ENCODE measurements at places on chromosomes 5 and 9.
A peak's percentile ranks its signal among the peaks of the same experiment; 100 is the strongest.

DNA sequence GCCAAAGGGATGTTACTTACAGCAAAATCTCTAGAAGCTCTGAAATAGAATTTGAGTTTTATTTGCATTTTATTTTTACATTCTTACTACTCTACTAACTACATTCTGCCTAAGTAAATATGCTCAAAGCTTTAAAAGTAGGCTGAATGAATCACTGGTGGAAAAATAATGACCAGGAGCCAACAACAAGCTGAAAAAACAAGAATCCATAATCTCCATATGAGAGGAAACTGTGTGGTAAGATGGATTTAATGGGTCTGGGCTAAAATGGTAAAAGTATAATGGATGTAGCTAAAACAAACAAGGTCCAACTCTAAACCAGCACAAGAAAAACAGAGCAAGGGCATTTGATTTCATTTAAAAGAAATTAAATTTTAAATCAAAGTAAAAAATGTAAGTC, 525.8 kb upstream of the FTMT start:
- DNase-seq: no peak

- DNase-seq: no peak
Observed at GRCh38 chr9:20815923-20816703, 132.1 kb downstream of the FOCAD start.

DNA sequence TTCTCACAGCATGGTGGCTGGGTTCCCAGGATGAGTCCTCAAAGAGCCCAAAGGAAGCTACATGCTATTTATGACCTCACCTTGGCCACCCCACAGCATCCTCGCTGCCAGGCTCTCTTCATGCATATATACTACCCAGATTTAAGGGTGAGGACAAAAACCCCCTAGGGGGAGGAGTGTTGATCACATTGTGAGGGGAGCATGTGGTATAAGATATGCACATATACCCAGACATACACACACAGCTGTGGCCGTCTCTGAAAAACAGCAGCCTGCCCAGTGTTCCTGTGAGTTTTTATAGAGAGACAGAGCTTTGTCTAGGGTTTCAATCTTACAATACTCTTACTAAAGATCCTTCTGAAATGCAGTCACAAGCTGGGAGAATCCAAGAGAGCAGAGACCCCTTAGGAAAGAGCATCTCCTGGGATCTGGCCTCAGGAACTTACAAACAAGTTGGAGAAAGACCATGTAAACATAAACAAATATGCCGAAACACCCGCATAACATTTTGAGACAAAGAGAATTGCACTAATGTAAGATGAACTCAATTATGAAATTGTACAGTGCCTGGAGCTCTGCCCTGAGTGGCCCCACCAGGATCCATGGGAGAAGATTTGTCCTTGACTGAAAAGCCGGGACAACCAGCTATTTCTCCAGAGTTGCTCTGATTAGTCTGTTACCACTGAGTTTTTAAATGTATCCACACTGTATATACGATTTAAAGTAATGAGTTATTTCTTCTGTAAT, 146.4 kb downstream of the GADD45G start:
- DNase-seq: no peak

- no peak for DNase-seq
Observed at GRCh38 chr5:95870105-95870672, 47.7 kb upstream of the GLRX start.

DNA sequence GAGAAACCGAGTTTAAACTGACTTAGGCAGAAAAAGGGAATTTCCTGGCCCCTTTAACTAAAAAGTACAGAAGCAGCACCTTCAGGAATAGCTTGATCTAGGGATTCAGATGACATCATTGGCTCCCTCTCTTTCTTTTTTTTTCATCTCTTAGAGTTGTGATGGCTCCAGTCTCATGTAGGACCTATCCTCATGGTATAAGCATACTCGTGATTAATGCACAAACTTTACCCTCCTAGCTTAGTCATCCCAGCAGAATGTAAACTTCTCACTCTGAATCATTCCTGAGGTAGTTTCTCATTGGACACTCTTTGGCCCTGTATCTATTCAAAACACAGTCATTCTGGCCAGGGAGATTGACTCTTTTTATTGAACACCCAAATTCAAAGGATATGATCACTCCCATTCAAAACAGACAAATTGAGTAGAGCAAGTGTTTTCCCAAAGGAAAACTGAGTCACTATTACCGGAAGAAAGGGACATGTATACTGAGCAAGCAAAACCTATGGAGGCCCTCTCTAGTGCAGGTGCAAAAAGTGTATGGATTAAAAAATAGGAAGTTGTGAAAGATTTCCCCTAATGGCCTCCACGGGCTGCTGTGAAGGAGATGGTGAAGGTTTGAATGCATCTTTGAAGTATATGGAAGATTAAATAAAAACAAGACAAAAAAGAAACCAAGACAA, 27.6 kb upstream of the SMIM23 start:
- peak; percentile 85 for DNase-seq

GRCh38 chr9:128405077-128405779, 15.4 kb upstream of the CERCAM start:
- DNase-seq: no peak

- no peak for DNase-seq
Observed at GRCh38 chr9:29176786-29177185, 1603.5 kb upstream of the C9orf72 start.

DNA sequence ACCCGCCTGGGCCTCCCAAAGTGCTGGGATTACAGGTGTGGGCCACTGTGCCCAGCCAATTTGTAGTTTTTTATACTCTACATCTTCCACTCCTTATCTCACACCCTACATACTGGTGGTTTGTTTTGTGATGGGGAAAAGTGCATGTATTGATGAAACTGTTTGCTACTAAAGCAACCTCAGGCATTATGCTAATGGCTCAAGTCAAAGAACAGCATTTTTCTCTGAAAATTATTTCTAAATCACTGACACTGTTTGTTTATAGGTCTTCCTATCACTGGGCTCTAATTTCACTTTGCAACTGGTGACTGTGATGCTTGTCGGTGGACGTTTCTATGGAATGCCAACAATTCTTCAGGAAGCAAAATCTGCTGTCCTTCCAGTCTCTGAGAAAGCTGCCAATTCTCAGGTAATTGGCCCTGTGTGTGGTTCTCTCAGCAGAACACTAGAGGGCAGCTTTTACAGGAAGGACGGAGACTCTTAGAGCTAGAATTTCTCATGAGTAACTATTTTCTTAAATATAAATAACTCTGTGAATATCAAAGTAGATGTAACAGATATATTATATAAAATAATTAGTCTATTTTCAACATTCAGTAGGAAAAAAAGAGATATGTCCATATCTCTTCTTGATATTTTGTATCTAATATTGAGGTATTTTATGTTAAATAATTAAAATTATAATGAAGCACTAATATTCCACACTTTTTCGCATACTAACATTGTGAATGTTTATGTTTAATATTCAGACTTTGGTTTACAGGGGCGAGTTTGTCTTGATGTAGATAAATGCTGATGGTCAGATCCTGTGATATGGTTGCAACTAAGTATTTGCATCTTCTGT, 244.1 kb downstream of the ADGRV1 start:
- no peak for DNase-seq

- DNase-seq: no peak
Observed at GRCh38 chr9:121766081-121766683, 114.7 kb downstream of the DAB2IP start.

DNA sequence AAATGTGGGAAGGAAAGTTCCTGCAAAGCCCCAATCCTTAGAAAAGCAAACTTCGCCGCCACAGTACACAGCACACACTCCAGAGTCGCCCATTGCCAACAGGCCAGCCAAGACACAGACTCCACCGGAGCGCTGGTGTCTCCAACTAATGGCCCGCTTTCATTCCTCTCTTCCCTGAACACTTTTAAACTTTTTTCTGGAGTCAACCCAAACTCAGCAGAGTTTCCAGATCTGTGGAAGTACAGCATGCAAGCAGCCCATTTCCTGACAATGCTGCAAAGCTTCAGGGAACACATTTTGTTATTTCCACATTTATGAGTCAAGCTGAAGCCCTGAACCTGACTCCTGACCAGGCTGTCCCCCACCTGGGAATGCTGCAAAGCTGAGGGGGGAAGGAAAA, 351.9 kb downstream of the NFIB start:
- no peak for DNase-seq

DNA sequence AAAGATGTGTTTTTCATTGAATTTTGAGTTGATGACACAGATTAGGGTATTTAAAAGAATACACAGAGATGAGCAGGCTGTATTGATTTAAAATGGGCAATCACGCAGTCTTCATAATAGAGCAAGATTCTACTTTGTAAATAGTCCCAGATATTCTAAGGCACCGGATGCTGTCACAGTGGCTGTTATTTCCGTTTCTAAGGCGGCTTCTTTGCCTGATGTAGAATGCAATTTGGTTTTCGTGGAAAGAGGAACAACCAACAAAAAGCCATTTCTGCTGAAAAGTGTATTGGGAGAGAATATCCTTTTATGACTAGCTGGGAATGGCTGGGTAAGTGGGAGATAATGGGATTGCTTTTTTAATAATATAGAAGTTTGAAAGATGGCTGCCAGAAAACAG, 17.5 kb downstream of the PRKACG start:
- no peak for DNase-seq

DNA sequence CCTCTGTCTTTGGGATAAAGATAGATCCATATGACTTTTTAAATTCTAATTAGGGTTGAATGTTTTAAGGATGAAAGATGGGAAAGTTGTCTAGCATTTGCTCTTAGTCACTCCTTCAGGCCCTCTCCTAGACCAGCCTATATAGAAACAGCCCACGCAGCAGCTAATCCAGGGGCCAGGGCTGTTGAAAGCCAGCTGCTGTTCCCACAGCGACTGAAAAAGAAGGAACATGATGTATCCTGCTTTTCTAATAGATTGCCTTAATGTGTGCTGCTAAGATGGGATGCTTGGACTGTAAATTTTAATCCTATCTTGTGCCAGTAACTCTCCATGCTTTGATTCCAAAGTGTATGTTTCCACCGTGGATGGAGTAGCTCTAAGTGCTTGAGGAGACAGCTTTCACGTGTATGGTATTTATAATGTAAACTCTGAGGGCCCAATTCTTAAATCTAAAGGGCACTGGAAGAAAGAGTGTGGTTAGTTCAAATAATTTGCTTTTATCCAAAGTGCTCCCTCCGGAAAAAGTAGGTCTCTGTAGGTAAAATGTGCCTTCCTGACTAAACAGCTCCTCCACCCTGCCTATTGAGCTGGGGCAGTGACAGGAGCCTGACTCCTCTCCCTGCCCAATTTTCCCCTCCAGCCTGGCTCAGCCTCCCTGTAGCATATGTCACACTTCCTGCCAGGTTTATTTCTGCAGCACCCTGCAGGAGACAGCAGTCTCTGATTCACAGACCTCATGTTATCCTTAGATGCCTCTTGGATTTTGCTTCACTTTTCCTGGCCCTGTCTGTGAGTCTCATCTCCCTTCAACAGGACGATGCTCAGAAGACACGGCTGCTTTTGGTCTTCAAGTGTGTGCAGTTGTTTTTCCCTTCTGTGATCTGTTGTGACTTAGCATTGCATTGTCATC, 33.2 kb downstream of the SLC36A1 start:
- no peak for DNase-seq

GRCh38 chr5:598564-598890, 13.6 kb upstream of the CEP72 start:
- no peak for DNase-seq

DNA sequence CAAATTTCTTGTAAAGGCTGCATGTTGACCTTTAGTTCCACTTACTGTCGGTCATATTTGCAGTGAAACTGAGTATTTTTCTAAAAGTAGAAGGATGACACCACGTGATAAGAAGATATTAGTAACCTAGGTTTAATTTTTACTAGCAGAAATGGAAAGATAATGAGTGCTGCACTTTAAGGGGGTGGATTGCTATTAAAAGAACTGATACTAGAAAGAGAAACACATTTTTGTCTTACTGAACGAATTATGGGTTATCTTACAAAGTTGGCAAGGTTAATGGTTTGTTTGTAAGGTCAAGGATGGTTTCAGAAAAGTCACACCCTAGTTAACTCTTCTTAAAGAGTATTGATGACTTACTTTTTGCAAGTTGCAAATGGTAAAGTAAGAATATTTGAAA, 2.4 kb downstream of the MACIR start:
- DNase-seq: no peak

DNA sequence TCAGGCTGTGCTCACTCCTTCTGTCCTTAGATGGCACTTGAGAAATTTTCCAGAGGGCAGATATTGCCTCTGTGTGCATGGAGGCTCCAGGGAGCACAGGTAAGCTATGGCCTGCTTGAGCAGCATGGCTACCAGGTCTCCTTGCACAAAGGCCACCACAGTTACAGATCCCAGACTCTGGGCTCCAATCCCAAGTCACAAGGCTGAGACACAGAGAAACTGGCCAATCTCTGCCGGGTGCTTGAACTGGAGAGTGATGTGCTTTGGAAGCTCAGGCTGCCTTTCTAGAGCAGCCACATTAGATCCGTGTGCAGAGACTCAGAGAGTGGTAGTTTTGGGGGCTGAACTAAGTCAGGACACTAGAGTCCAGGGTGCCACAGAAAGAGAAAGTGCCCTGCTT, 145.7 kb downstream of the SEMA6A start:
- no peak for DNase-seq

GRCh38 chr9:84667571-84668195, 1.8 kb upstream of the NTRK2 start:
- DNase-seq: no peak

GRCh38 chr5:51271261-51271660, 112.0 kb upstream of the ISL1 start:
- DNase-seq: no peak

- no peak for DNase-seq
Observed at GRCh38 chr9:127791085-127791484, 5.3 kb downstream of the CDK9 start.

DNA sequence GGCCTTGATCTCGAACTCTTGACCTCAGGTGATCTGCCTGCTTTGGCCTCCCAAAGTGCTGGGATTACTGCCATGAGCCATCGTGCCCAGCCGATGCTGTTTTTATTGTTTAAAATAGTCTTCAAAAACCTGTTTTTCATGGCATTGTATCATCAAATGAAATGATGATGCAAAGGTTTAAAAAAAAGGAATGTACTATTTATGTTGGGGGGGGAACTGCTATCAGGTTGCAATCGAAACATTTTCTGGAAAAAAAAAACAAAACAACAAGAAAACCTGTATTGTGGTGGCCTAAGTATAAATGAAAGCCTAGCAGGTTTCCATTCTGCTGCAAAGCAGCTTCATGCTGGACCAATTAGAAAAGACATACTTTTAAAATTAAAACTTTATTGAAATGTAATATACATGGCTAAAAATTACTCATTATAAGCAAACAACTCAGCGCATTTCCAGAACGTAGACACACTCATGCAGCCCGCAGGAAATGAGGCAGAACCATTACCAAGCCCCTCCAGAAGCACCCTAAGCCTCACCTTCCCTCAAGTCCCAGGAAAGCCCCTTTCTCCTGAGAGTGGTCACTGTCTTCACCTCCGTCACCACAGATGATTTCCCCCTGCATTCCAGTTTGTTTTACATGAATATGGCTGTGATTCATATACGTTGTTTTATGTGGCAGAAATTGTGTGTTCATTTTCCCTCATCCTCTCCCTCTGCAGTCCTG, 19.0 kb downstream of the GPR107 start:
- peak; percentile 26 for DNase-seq

DNA sequence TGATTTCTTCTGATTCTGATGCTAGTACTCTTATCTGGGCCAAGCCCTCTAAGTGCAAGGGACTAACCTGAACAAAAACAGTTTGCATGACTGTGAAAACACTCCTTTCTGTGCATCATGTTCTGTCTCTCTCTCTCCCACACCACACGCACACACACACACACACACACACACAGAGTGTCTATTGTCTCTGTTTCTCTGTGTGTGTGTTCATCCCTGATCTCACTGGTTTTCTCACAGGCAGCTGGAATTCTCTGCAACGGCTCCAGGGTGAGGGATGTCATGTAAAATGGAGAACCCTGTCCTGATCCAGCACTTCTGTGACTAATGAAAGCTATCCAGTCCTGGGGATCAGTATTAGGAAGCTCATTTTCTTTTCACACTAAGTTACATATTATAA, 453.1 kb upstream of the RGMB start:
- DNase-seq: no peak
